CD4-positive, alpha-beta memory T cell (primary cell): ENCODE measurements at places on chromosomes 3 and 15. TPM values are rescaled to one million over a fixed set of nuclear protein-coding genes. Genes with fewer than 3 reads are reported as not detected.

DNA sequence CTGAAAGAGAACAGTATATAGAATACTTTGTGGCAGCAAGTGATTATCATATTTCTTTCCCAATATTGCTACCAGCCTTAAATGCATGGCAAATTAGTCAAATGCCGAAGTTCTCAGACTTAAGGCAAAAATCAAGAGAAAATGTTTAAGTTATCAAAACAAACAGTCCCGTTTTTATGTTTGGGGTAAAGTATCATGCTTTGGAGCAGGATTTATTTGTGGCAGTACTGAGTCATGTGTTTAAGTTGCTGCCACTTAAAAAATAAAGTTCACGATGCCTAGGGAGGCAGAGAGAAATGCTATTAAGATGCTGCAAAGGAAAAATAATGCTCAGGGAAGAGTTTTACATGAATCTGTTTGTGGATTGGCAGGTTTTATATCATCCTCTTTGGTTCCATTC is 417.4 kb upstream of the MDFIC2 start:
- H3K4me1 ChIP-seq, result no peaks in the 10 kb centered on the region
- H3K27ac ChIP-seq, result no peak overlapping the region
- H3K27me3 ChIP-seq, result no peaks in the 10 kb centered on the region
- H3K4me3 ChIP-seq, result no peak overlapping the region
- DNase-seq, result no peak

The ERICH6 gene
- not detected for total RNA-seq

DNA sequence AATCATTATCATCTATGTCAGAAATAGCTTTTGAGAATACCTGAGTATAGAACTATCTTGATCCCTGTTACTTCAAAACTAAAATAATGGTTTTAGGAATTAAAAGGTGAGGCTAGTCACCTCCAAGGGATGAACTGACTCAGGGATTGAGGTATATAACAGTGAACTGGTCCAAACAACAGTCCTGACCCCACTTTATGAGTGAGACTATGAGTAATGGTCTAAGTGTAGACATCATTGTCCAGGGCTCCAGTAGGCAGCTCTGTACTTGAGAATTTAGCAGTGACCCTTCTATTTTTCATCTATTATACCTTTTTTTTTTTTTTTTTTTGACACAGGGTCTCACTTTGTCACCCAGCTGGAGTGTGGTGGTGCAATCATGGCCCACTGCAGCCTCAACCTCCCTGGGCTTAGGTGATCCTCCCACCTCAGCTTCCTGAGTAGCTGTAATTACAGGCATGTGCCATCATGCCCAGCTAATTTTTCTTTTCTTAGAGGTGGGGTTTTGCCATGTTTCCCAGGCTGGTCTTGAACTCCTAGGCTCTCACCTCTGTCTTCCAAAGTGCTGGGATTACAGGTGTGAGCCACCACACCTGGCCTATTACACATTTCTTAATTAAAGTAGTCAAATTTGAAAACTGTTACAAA is 36.3 kb downstream of the MLH1 start:
- H3K27ac ChIP-seq, result no peak overlapping the region
- no peak for DNase-seq
- peaks cover 28% of the 10 kb centered on the region for H3K36me3 ChIP-seq
- H3K4me1 ChIP-seq, result no peaks in the 10 kb centered on the region

DNA sequence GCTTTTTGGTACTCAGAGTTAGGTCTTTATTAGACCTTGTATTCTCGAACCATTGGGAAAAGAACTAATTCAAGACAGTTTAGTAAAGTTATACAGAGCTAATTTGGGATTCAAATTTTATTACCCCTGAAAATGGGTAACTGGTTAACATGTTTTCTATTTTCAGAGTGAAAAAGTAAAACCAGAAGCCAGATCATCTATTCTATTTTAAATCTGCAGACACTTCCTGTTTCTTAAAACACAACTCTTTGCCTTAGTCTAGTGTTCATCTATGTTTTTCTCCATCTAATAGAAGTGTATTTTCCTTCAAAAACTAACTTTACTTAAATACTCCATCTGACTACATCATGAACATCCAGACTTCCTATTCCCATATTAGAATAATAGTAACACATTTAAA is 113.4 kb downstream of the CCNL1 start:
- H3K36me3 ChIP-seq, result no peaks in the 10 kb centered on the region
- H3K4me3 ChIP-seq, result no peak overlapping the region
- H3K4me1 ChIP-seq, result no peaks in the 10 kb centered on the region
- DNase-seq, result no peak
- H3K27ac ChIP-seq, result no peak overlapping the region

GRCh38 chr3:37542772-37543449 is 318.8 kb upstream of the CTDSPL start:
- H3K4me3 ChIP-seq, result no peak overlapping the region
- DNase-seq, result no peak
- H3K4me1 ChIP-seq, result no peaks in the 10 kb centered on the region
- no peaks in the 10 kb centered on the region for H3K27me3 ChIP-seq
- H3K27ac ChIP-seq, result no peak overlapping the region
- no peaks in the 10 kb centered on the region for H3K36me3 ChIP-seq

The GOLGA8G gene
- not detected for total RNA-seq

DNA sequence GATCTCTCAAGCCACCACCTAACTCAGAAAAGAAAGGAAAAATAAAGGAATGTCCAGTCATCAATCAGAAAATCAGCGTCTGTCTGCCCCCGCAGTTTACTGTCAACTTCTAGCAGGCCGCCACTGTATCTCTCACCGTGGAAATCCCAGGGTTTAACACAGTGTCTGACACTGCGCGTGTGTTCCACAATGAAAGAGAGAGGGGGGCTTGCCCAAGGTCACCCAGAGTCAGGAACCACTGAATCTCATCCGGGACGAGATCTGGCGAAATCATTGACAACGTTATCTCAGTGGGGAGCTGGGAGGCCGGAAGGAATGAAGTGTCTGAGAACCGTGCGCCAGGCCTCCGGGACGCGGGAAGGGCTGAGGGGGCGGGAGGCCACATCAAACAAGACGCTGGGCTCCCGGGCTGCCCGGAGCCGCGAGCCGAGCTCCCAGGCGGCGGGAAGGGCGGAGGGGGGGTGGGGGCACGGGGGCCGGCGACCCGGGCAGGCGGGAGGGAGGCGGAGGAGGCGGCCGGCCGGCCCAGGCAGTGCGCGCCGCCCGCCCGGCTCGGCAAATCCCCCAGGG is 2.2 kb upstream of the HES1 start:
- H3K4me1 ChIP-seq, result peaks cover 45% of the 10 kb centered on the region
- peaks cover 21% of the 10 kb centered on the region for H3K27me3 ChIP-seq
- no peak overlapping the region for H3K27ac ChIP-seq
- H3K36me3 ChIP-seq, result no peaks in the 10 kb centered on the region
- no peak overlapping the region for H3K4me3 ChIP-seq
- no peak for DNase-seq

GRCh38 chr3:38129058-38129457 is 7.9 kb downstream of the ACAA1 start:
- H3K36me3 ChIP-seq, result peaks cover 86% of the 10 kb centered on the region
- H3K4me1 ChIP-seq, result peaks cover 23% of the 10 kb centered on the region
- H3K27ac ChIP-seq, result no peak overlapping the region
- no peaks in the 10 kb centered on the region for H3K27me3 ChIP-seq
- no peak overlapping the region for H3K4me3 ChIP-seq
- no peak for DNase-seq

The EPHA6 gene
- total RNA-seq, result not detected

The SNTN gene
- not detected for total RNA-seq

The GPR27 gene
- total RNA-seq, result 0.17 TPM

- no peak for DNase-seq
- H3K27me3 ChIP-seq, result no peaks in the 10 kb centered on the region
- no peak overlapping the region for H3K4me3 ChIP-seq
- no peak overlapping the region for H3K27ac ChIP-seq
- no peaks in the 10 kb centered on the region for H3K4me1 ChIP-seq
Observed at GRCh38 chr3:180383332-180384020, 218.5 kb upstream of the TTC14 start.

DNA sequence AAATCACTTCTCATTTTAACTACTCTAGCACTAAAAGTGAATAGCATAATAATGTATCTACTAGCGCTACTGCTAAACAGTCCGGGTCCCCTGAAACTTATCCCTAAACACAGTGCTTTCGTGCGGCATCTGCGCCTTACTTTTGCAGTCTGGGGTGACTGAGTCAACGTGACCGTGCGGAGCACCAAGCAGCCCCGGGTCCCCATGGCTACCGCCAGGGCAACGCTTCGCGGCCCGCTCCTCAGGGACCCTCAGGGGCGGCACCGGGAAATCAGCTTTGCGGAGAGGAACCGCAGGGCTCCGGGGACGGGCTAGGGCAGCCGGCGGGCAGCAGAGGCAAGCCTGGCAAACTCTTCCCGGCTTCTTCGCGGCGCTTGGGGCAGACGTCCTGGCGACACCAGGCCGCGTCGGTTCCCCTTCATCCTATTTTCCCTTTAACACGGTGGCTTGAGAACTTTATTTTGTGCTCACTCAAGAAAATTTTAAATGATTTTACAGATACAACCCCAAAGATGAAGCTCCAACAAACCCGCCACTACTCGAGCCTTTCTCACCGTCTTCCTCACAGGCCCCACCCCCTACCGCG is 757 bp upstream of the DIPK2A start:
- H3K4me3 ChIP-seq, result peak overlapping the region; percentile 99
- DNase-seq, result peak; percentile 63
- H3K4me1 ChIP-seq, result peaks cover 32% of the 10 kb centered on the region

DNA sequence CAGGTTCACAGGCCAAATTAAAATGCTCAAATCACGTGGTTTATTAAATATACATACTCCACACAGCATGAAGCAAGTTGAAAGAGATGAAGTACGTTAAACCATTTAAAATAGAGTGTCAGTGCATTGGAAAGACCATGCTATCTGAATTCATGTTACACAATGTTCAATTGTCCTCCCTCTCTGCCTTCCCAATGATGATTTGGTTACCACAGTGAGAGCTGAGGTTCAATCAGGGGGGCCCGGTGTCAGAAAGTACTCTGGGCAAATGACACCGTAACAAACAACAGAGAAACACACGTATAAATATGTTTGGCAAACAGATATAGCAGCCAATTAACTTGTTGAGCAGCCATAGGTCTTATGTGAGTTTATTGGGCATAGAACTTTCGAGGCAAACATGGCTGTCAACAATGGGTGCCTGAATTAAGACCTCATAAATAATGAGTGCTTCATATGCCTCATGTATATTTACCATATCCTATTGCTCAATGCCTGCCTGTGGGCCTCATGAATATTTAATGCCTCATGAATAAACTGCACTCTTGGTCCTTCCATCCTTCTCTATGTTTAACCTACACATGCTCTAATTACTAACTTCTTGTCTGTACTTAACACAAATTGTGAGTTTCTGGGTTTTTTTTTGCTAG is 641.5 kb downstream of the PLOD2 start:
- no peak overlapping the region for H3K4me3 ChIP-seq
- H3K27ac ChIP-seq, result no peak overlapping the region
- no peak for DNase-seq

The NR2E3 gene
- not detected for total RNA-seq

DNA sequence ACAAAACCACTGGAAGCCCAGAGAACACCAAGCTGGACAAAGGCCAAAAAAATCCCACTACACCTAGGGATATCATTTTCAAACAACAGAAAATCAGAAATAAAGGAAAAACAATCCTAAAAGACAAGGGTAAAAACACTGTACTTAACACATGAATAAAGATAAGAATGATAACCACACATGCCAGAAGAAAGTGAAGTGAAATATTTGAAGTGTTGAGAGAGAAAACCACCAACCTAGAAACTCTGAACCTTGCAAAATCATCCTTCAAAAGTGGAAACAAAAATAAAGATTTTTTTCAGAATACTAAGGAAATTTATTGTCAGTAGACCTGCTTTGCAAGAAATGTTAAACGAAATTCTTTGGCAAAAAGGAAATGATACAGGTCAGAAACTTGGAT is 45.1 kb downstream of the KPNA1 start:
- no peaks in the 10 kb centered on the region for H3K36me3 ChIP-seq
- H3K4me1 ChIP-seq, result peaks cover 43% of the 10 kb centered on the region
- H3K27me3 ChIP-seq, result no peaks in the 10 kb centered on the region
- no peak overlapping the region for H3K4me3 ChIP-seq
- no peak overlapping the region for H3K27ac ChIP-seq

DNA sequence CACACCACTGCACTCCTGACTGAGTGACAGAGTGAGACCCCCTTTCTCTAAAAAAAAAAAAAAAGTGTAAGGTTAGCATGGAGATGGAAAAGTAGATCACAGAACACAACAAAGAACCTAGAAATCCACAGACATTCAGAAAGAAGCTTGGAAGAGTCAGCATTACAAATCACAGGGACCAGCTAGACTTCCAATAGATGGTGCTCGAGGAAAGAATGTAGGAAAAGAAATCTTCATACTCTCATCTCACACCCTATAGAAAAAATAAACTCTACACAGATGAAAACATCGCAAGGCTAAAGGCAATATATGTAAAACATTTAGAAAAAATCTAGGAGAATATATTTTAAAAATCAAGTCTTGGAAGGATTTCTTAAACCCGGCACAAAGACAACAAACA is 94.5 kb upstream of the ABHD17C start:
- no peak overlapping the region for H3K4me3 ChIP-seq
- no peaks in the 10 kb centered on the region for H3K27me3 ChIP-seq
- no peaks in the 10 kb centered on the region for H3K36me3 ChIP-seq
- H3K27ac ChIP-seq, result no peak overlapping the region
- H3K4me1 ChIP-seq, result no peaks in the 10 kb centered on the region

DNA sequence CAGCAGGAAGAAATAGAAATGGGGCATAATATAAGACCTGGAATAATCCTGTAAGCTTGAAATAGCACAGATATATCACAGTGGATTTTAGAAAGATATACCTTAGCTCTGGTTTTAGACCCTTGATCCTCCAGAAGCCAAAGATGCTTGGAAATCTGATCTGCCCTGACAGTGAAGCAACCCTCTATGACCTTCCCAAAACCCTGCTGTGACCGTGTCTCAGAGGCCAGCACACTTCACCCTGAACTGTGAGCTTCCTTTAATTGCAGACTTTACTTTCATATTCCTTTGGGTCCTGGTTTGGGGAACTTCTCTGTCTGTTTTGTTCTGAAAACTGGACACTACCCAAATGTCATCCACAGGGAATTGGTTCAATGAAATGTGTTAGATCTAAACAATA is 13.0 kb downstream of the MECOM start:
- no peaks in the 10 kb centered on the region for H3K27me3 ChIP-seq
- H3K27ac ChIP-seq, result no peak overlapping the region
- no peak overlapping the region for H3K4me3 ChIP-seq
- H3K36me3 ChIP-seq, result no peaks in the 10 kb centered on the region
- no peaks in the 10 kb centered on the region for H3K4me1 ChIP-seq

The PLSCR4 gene
- not detected for total RNA-seq

The CCR9 gene
- total RNA-seq, result 4.5 TPM

GRCh38 chr15:63856711-63857460 is 23.1 kb upstream of the HERC1 start:
- H3K27me3 ChIP-seq, result no peaks in the 10 kb centered on the region
- H3K27ac ChIP-seq, result no peak overlapping the region
- DNase-seq, result no peak
- no peak overlapping the region for H3K4me3 ChIP-seq

The IGSF11 gene
- 0.44 TPM for total RNA-seq

The SSR3 gene
- total RNA-seq, result 132 TPM

The XCR1 gene
- total RNA-seq, result not detected

The BOC gene
- not detected for total RNA-seq
